ENCODE measurements at places on chromosomes 5 and 9. TPM values are rescaled to one million over a fixed set of nuclear protein-coding genes. Genes with fewer than 3 reads are reported as not detected.

GRCh38 chr5:104400941-104401340, 838.4 kb upstream of the NUDT12 start:
- DNase-seq = no peak

DNA sequence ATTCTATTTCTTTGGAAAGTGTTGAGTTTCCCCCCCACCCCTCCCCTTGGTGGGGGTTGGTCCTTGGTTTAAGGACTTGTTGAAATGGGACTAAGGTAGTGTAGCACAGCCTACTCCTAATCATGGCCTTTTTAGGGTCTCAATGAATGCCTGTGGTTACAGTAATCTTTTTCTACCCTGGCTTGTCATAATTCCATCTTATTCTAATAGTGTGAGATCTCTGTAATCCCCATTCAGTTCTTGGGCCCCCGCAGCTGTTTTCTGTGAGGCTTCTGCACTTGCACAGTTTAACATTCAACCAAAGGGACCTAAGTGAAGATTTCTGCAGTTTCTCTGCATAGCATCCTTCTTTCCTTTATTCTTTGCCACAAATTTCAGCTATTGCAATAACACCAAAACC, 30.7 kb downstream of the TNFSF15 start:
- no peak for DNase-seq

GRCh38 chr9:27791311-27791710, 218.0 kb upstream of the C9orf72 start:
- no peak for DNase-seq

DNA sequence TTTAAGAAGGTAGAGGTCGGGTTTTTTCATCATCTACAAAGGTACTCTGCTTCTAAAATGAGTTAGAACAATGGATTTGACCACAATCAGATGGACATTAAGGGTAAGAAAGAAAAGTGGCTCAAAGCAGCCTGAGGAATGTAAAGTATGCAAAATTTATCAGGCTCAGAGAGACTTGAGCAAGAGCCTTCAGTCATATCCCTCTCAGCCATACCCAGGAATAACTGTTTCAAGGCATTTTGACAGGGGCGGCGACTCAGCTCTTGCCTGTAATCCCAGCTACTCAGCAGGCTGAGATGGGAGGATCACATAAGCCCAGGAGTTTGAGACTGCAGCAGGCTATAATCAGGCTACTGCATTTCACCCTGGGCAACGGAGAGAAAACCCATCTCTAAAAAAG, 38.8 kb upstream of the ANXA2R start:
- DNase-seq = no peak

- no peak for DNase-seq
Observed at GRCh38 chr9:12997009-12997408, 222.2 kb downstream of the LURAP1L start.

DNA sequence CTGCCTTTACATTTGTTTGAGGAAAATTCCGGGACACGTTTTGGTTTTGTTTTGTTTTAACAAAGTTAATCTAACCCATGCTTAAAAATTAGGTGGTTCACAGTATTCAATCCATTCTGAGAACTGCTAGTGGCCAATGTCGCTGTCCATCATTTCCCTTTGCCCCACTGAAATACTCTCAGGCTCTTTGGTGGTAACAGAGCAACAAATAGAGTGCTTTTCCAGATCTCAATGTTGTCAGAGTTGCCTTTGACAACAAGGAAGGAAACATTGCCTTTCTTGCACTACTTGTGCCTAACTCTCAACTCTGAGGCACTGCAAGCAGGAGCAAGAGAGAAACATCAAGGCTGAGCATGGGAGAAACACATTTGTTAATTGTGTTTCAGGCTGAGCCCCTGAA, 154.0 kb downstream of the MCTP1 start:
- DNase-seq = no peak

- DNase-seq = no peak
Observed at GRCh38 chr9:125428060-125428901, 166.7 kb downstream of the GAPVD1 start.

DNA sequence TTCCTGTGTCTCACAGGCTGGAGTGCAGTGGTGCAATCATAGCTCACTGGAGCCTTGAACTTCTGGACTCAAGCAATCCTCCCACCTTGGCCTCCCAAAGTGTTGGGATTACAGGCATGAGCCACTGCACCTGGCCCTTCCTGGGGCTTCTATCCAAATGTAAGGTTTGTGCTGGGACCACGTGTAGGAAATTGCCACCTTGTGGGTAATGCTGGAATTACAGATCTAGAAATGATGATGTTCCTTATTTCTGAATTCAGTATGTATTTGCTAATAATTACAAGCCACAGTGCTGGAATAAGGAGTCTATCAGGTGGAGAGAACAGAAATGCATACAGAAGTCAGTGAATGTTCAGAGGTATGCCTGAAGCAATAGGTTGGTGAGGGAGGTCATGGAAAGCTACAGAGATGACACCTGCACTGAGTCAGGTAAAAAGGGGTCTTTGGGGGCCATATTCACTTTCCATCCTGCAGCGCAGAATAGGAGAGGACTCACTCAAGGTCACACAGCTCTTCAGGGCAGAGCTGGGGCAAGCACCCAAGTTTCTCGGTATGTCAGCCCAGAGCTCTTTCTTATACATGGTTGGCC, 8.8 kb upstream of the IGFBPL1 start:
- no peak for DNase-seq

GRCh38 chr9:70466976-70467561, 52.6 kb upstream of the KLF9 start:
- DNase-seq = no peak

GRCh38 chr5:73625944-73626811, at the start of gene ARHGEF28:
TSS of gene ARHGEF28 (plus strand) at chr5:73626196. CDS start at chr5:73684852, 58,656 bp downstream.
- DNase-seq = peak; percentile 54

GRCh38 chr5:120012431-120012830, 383.1 kb downstream of the FAM170A start:
- DNase-seq = no peak

DNA sequence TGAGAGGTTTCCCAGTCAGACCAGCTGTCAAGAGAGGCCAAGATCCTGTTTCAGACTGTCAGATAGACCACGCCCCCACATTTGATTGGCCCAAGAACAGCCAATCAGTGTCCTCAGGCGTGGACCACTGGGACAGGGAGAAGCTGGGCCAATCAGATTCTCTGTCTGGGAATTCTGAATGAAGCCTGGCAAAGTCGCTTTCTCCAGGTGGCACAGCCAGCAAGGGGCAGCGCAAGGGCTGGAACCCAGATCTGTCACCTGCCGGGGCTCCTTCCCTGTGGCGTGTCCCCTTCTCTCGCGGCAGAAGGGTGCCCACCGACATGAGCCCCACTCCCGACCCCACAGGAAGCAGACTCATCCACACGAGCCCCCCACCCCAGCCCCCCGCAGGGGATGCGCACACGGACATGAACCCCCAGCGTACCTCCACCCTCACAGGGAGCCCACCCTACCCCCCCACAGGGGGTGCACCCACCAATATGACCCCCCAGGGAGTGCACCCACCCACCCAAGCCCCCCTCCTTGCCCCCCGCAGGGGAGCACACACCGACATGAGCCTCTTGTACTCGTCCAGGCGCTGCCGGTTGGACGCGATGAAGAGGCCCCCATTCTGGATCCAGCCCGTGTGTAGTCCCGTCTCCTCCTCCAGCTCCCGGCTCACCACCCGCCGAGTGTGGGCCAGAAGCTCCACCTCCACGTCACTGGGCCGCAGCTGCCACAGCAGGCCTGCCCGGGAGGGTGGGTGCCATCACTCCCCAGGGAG, 6.1 kb downstream of the SARDH start:
- DNase-seq = no peak

Gene DNAI1
- total RNA-seq = not detected

Gene IFNB1
- total RNA-seq = not detected

Gene ACOT12
- not detected for total RNA-seq

DNA sequence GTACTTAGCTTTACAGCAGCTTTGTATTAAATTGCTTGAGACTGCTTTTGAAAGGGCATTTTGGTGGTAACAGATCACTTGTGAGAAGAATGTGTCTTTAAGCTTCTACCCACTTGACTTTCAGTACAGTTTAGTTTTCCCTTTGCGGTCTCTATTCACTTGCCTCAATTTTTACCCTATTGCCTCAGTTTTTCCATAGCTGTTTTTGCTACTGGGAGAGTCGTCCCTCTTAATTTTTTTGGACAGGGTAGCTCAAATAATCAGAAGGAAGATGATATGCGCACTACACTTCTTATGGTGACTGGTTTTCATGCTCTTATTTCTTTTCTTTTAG, 18.8 kb downstream of the UGCG start:
- DNase-seq = no peak

DNA sequence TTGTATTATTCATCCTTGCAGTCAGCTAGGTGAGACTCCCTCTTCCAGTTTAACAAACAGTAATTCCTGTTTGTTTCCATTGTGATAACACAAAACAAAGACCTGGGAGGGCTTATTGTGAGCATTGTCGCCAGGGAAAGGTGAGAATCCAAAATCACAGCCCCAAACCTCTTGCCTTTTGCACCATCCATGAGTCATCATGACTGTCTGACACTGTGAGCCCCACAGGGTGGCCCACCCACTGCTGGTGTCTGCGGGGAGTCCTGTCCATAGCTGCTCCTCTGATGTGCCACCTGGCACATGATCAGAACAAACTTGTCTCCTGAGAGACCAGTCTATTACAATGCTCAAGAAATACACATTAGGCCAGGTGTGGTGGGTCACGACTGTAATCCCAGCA, 33.7 kb upstream of the S1PR3 start:
- no peak for DNase-seq

Gene FOXD4L5
- not detected for total RNA-seq

DNA sequence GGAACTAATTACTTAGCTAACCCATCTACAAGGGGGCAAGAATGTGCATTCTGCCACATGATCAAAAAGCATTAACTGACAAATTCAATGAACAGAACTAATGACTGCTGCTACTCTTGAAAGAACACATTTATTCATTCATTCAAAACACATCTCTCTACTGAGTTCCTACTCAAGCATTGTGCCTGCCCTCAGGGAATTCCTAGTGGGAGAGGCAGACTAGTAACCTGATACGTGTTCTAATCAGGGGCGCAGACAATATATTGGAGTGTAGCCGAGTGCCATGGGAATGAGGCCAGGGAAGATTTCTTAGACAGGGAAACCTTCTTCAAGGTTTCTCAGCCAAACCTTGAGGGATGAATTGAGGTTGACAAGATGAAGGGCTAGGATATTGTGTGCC, 56.7 kb upstream of the PAPPA start:
- DNase-seq = no peak

Gene PHYHD1
- 23.2 TPM for total RNA-seq

GRCh38 chr9:81669866-81670265, 19.5 kb downstream of the TLE1 start:
- no peak for DNase-seq

Gene WDR38
- total RNA-seq = not detected

Gene ANKRD34B
- not detected for total RNA-seq

GRCh38 chr5:122985954-122986721, 50.4 kb downstream of the PPIC start:
- no peak for DNase-seq

GRCh38 chr9:113129884-113130283, 20.9 kb upstream of the SLC31A2 start:
- DNase-seq = no peak

DNA sequence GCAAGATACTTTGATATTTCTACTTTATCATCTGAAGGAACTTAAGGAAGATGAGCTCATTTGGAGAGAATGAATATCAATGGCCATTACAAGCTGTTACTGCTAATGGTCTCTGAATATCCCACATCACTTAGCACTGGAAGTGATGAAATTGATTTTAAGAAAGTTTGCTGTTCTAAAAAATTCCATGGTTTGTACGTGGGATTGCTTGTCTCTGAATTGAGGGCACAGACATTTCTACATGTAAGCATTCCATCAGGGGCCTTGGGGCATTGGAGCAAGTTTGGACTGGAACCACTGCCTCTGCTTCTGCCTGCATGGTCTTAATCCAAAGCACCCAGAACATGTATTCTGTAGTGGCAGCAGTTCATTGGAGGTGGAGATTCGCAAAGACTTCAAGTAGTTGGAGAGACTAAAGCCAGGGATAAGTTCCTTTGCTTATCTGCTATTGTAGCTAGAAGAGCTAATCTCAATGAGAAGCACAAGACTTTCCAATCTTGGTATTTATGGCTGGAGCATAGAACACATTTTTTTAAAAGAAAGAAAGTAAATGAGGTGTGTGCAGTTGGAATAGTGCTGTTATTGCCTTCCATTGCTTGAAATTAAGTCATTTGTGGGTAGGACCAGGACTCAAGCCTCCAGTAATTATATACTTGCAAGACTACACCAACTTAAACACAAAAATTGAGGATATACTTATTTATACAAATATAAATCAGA, 424.2 kb downstream of the SPATA31D1 start:
- no peak for DNase-seq

DNA sequence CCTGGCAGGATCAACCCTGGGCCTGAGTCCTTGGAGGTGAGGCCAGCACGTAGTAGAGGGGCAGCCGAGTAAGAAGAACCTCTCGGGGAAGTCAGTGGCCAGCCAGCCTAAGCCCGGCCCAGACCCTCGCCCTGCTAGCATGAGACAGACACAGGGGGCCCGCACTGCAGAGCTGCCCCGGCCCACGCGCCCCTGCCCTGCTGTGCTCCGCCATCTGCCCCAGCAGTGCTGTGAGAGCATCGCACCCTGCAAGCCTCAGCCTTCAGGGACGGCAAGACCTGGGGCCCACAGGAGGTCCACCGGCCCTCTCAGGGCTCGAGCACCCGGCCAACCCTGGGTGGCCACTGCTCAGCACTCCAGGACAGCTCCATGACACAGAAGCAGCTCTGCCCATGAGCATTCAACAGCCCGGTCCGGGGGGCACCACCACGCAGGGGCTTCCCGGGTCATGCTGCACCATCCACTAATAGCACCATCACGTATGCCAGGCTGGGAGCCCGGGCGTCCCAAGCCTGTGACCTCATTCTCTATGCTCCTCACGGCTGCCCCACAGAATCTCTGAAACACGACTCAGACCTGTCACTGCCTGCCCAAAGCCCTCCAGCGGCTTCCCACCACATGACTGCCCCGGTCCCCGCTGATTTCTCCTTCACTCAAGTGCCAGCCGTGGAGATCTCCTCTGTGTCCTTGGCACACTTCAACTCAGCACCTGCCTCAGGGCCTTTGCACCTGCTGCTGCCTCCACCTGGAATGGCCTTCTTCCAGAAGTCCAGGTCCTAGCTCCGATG, 38.1 kb downstream of the ADAMTS2 start:
- DNase-seq = peak; percentile 12

Gene CYLC2
- total RNA-seq = not detected

Gene ADCY2
- total RNA-seq = 25.3 TPM

Gene ABITRAM
- 13.1 TPM for total RNA-seq

DNA sequence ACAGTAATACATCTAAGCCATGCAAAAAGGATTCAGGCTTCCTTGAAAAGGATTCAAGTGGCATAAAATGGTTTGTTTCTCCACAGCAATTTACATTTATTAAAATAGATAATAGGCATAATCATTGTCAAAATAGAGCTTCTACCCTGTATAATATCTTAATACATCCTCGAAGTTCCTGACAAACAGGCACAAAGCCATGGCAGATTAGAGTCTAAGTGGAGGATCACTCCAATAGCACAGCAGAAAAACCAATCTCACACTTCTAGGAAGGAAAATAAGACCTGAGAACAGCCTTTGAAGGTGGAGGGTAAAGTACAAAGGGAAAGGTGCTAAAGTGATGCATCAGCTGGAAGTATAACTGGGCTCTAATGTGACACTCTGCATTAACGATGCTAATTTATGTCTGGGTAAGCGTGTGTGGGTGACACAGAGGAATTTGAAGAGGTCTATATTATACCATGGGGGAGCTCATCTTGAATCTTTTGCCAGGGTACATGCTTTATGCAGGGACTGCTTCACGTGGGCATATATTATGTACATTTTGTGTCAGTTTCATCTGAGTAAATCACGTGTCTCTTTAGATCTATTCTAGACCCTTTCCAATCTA, 28.8 kb downstream of the PPP2R2B start:
- DNase-seq = no peak

Measured in uterus (tissue), 4 donors.